ENCODE measurements at places on chromosomes 11 and 22.

DNA sequence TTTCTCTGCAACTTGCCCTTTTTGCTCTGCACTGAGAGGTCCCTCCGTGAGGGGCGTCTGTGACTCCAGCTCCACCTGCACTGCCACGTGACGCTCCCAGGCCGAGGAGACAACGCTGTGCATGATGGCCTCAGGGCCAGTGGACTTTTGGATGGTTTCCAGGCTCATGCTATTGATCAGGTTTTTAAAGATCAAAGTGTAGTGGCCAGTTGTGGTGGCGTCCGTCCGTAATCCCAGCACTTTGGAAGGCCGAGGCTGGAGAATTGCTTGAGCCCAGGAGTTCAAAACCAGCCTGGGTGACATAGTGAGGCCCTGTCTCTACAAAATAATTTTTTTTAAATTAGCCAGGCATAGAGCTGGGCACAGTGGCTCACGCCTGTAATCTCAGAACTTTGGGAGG is 16.1 kb downstream of the RPL3 start:
- no peak for DNase-seq

GRCh38 chr11:2348986-2349385 is 28.1 kb upstream of the CD81 start:
- no peak for DNase-seq

DNA sequence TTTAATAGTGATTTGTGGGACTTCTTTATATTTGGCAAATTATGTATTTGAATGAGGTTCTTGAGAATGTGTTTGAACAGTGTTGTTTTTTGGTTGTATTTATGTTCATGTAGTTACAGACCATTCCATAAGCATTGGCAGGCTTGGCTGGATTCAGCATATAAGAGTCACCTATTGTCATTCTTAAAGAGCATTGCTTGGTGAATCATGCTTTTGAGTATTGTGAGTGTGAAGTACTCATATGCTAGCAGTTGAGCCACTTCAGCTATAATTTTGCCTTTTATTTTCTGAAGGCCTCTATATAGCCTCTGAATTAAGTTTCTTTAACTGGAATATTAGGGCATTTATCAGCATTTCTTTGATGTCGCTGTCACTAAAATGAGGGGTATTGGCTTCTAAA is 110.0 kb upstream of the GAL start:
- no peak for DNase-seq

DNA sequence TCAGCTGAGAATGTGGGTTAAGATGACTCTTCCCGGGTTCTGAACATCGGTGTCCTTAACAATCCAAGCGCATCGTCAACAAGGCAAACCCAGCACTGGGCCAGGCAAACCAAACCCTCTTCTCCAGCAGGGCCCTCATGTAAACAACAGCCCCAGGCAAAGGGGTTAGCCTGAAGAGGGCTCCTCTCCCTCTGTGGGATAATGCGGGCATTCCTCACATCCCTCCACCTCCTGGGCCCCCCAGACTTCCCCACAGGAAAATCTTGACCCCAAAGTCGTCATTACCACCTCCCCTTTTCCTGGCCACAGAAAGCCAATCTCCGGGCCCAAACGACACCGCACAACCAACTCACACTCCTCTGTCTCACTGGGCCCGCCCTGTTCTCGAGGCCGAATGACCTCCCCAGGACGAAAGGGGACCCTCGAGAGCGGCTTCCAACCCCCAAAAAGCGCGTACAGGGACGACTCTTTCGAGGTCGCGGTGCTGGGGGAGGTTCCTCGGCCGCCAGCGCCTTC is 566 bp downstream of the DDB1 start:
- DNase-seq = no peak

GRCh38 chr11:86999859-87000753 is 37.6 kb upstream of the TMEM135 start:
- no peak for DNase-seq

Data from stimulated activated CD8-positive, alpha-beta memory T cell treated with anti-CD3 and anti-CD28 coated beads, Interleukin-15, amount 100 ng/mL, for 24 hours (primary cell).